ENCODE measurements at places on chromosomes 13 and 19.
A peak's percentile ranks its signal among the peaks of the same experiment; 100 is the strongest.

DNA sequence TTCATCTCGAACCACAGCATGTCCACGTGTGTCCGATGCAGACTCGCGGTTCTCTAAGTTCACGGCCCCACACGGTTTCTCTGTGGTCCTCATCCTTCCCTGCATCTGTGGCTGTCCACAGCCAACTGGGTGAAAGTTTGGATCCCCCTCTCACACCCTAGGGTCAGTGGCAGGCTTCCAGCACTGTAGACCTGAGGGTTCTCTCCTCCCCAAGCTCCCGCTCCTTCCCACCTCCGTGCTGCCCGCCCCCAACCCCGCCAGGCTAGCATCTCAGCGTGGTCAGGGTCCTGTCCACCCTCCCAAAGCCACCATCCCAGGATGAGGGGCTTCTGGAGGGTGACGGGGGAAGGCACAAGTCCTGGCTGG, 3.0 kb downstream of the ANGPTL4 start:
- no peak for DNase-seq

DNA sequence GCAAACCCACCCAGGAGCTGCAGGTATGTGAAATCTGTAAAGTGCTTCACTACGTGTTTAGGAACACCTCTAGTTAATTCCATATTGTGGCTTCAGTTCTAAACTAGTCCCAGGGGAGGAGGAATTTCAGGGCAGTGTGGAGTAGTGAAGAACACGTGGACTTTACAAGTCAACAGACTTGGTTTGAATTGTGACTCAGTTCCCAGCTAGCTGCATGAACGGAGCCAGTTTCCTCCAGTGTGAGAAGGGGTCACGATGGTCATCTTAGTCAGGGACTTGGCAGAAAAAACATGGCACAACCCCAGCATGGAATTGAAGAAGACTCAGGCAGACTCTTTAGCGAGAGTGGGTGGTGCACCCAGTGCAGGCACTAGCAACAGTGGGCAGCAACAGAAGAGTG, 175.7 kb upstream of the UBL3 start:
- no peak for DNase-seq

GRCh38 chr19:51141181-51141580, 920 bp upstream of the SIGLEC7 start:
- DNase-seq: no peak

GRCh38 chr13:84672616-84673015, 790.3 kb upstream of the SLITRK1 start:
- DNase-seq: no peak

DNA sequence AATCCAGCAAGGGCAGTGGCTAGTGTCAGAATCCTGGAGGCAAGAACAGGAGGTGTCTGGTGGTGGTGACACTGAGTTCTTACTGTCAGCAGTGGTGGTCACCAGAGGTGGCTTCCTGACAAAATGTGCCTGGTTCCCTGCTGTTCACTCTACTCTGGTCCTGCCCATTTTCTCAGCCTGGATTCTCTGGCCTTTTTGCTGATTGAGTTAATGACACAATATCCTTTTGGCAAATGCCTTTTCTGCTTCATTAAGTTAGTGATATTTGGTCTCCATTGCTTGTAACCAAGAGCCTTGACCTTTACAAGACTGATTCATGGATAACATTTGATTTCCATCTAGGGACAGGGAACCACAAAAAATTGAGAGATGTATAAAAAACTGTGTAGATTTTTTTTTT, 51.1 kb downstream of the RFC3 start:
- DNase-seq: no peak

GRCh38 chr13:33649212-33649878, 168.6 kb upstream of the RFC3 start:
- no peak for DNase-seq

DNA sequence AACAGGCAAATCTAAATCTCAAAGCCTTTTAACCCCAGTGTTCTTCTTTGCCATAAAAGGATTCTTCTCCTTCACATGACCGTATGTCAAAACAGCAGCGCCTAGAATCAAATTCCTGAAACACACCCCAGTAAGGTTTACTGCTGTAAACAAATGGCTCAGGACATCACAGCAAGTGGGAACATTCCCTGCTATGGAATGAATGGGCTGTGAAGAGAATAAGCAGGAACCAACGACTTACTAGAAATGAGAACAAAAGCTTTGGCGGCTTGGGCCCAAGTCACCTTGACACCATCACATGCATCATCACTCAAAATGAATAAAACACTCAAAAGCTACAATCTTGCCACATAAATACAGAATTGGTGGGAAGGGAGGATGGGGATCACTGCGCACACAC, 80.4 kb upstream of the SPATA13 start:
- DNase-seq: no peak

DNA sequence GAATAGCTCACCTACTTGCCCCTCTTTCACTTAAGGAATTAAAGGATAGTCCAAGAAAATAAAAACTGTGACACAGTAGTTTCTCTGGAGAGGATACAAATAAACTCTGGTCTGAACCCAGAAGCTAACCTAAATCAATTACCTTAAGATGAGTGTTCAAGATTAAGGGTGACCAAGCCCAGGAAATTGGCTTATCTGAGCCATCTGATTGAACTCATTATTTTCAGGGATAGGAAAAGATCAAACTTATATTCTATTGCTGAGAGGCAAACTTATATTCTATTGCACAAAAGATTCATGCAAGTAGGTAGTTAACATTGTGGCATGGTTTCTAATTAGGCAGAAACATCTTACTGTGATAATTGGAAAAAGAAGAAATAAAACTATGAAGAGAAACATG, 175.1 kb downstream of the DCLK1 start:
- no peak for DNase-seq

DNA sequence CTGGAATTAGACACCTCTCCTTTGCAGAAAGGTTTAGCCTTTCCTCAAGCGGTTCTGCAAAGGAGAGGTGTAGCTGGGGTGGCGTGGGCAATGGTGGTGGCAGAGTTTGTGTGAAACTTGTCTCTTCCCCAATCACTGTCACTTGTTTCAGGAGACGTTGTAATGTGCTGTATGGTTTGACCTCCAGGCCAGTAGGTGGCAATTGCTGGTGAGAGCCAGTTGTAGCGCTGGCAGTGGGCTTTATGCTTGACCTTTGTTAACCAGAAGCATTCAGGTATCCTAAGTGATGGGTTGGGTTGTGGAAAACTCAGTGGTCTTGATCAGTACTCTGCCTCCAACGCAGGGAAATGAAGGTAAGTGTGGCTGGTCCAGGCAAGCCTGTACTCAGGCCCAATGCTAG, 12.7 kb upstream of the LILRA5 start:
- no peak for DNase-seq

- DNase-seq: no peak
These were observed 103.7 kb downstream of the TBC1D4 start for GRCh38 chr13:75378301-75378700.

DNA sequence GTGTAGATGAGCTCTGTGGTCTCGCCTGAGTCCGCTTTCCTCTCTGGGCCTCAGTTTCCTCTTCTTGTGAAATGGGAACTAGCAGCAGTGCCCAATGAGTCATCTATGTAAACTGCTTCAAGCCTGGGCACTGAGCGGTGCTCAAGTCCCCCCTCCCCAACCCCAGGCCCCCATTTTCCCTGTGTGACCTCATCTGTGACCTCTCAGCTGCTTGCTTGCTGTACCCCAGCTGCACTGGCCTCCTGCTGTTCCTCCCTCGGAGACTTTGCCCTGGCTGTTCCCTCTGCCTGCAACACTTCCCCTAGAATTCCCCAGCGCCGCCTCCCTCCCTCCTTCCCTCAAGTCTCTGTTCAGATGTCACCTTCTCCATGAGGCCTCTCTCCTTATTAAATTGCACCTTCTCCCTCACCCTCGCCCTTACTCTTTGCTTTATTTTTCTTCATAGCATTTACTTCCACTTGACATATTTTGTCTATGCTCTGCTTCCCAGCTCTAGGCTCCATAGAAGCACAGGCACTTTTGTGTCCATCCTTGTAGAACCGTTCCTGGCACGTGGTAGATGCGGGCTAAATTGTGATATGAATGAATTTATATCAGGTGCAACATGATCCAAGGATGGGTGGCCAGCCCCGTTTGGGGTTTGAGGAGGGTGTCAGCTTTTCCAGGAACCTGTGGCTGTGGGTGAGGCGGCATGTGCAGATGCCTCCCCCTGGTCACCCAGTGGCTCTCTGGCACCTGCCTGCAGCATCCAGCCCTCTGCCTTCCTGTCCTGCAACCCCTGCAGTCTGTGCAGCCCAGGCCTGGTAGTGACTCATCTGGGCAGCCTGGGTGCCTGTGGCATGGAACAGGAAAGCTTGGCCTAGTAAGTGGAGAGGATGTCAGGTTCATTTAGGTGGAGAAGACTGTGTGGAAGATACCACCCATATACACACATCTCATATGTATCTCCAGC, 26.3 kb downstream of the SIPA1L3 start:
- DNase-seq: no peak

GRCh38 chr13:30504081-30504480, 38.3 kb upstream of the HMGB1 start:
- DNase-seq: no peak

DNA sequence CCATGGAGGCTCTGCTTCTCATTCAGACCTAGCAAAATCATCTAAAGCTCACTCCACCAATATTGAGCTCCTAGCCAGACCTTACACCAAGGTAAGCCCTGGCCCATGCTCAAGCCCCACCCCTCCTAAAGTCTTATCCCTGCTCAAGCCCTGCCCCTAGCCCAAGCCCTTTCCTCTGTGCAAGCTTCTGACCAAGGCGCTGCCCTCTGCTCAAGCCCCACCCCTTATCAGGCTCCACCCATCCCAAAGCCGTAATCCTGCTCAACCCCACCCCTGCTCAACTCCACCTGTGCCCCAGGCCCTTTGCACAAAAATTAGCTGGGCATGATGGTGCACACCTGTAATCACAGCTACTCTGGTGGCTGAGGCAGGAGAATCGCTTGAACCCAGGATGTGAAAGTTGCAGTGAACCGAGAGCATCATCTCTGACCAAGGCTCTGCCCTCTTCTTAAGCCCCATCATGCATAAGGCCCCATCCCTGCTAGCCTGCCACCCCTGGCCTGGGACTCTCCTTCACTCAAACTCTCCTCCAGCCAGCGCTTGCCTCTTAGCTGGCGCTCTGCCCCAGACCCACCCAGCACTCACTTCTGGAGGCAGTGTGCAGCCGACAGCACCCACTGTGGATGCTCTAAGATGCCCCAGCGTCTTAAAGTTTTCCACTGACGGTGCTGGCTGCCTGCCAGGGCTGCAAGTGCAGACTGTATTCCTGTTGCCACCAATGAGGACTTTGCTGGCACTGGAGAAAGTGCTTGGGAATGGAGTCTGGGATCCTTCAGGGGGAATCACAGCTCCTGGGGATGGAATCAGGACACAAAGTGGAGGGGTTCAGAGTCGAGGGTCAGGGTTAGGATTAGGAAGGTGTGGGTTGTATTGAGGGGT, 16.5 kb downstream of the KLK4 start:
- DNase-seq: no peak

DNA sequence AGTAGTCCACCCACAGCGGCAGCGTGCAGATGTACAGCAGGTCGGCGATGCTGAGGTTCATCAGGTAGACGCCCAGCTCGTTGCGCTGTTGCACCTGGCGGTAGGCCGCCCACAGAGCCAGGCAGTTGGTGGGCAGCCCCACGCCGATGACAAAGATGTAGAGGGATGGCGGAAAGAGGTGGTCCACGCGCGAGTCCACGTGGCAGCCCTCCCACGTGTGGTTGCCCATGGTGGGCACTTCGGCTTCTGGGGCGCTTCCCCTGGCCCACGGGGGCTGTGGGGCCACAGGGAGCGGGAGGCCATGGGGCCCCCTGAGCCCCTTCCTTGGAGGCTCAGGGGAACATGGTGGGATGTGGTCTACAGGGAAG, 7.0 kb upstream of the OPA3 start:
- no peak for DNase-seq

DNA sequence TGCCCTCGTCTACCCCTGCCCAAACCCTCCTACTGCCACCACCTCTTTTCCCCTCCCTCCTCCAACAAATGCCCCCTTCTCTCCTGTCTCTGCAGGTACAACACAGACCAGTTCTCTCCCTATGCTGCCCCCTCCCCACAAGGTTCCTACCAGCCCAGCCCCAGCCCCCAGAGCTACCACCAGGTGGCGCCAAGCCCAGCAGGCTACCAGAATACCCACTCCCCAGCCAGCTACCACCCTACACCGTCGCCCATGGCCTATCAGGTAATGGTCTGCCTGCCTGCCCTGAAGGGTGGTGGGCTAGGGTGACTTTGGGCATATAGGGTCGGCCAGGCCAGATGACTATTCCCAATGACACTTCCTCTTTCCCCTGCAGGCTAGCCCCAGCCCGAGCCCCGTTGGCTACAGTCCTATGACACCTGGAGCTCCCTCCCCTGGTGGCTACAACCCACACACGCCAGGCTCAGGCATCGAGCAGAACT, 6.5 kb upstream of the TIMM50 start:
- DNase-seq: peak; percentile 88

DNA sequence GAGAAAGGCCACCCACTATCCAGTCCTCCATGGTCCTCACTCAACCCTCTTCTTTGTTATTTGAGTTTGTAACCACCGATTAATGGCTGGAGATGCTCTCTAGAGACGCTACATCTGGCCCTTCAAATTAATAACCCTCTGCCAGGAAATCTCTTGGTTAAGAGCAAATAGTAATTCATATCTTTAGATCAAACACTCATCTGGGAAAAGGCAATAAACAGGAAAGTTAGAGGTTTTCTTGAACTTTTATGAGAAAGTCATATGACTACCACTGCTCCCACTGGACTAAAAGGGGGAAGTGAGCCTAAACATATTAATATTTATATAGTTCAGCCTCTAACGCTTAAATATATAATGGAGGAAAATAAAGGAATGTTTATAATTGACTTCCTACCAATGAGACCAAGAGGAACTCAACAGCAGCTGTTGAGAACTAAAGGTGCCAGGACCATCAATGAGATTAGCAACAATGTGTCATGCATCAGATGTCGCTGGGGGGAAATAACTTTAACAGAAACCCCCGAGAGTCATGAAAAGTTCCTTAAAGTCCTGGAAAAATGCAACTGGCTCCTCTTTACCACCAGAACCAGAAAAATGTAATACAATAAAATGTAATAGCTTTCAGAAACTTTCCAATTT, 2.7 kb downstream of the TBC1D4 start:
- DNase-seq: no peak

- no peak for DNase-seq
These were observed 8.6 kb downstream of the LILRA6 start for GRCh38 chr19:54233941-54234340.

DNA sequence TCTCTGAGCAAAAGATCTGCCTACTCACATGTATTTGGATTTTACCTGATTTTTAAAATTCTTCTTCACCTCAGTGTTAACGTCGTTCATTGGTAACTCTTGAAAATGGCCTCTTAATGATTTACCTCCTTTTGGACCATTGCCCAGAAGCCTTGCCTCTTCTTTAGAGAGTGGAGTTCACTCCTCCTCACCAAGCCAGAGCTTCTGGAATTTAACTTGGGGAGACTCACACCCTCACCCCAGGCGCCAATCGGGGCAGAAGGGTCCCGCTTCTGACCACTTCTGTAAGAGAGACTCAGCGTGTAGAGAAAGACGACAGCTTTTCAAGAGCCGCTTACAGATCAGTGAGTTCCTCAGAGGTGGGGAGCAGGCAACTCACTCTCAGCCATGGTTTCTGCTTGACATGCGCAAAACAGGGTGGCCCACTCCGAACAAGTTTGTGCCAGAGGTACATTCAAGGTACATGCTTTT, 2.7 kb downstream of the PNMA8C start:
- DNase-seq: no peak

Measured in D341Med (cell line).